HepG2 (cell line): ENCODE measurements at places on chromosomes 3 and 15. TPM values are rescaled to one million over a fixed set of nuclear protein-coding genes. Genes with fewer than 3 reads are reported as not detected.

DNA sequence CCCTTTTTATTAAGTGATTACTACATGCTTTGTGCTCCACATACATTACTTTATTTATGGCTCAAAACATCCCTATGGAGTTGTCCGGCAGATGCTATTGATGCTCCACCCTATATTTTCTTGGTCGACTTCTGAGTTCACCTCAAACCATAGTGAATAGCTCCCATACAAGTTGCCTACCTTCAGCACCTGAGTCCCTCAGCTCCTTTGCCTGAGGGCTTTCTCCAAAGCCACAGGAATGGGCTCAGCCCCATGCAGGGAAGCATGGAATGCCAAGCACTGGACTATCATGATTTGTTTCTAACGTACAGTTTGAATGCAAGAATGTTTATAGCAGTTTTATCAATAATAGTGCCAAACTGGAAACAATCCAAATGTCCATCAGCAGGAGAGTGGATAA, 124.8 kb upstream of the TNIK start:
- H3K4me1 ChIP-seq: no peaks in the 10 kb centered on the region
- no peaks in the 10 kb centered on the region for H3K27me3 ChIP-seq
- no peak for DNase-seq
- H3K27ac ChIP-seq: no peak overlapping the region
- no peak overlapping the region for H3K4me3 ChIP-seq

GRCh38 chr15:72698938-72699337, 12.9 kb downstream of the BBS4 start:
- H3K4me3 ChIP-seq: no peak overlapping the region
- no peak for DNase-seq
- no peaks in the 10 kb centered on the region for H3K36me3 ChIP-seq
- H3K4me1 ChIP-seq: no peaks in the 10 kb centered on the region
- no peak overlapping the region for H3K27ac ChIP-seq

GRCh38 chr3:16063603-16064002, 110.9 kb upstream of the GALNT15 start:
- H3K27ac ChIP-seq: no peak overlapping the region
- H3K27me3 ChIP-seq: no peaks in the 10 kb centered on the region
- H3K4me1 ChIP-seq: peaks cover 40% of the 10 kb centered on the region
- no peak overlapping the region for H3K4me3 ChIP-seq
- DNase-seq: no peak

GRCh38 chr15:69782809-69783208, 314.9 kb downstream of the TLE3 start:
- H3K4me3 ChIP-seq: no peak overlapping the region
- H3K4me1 ChIP-seq: peaks cover 6% of the 10 kb centered on the region; the same call in 1 of the 2 replicates
- H3K27me3 ChIP-seq: no peaks in the 10 kb centered on the region; the same call in 1 of the 2 replicates
- H3K27ac ChIP-seq: no peak overlapping the region
- DNase-seq: peak; percentile 31

GRCh38 chr15:75233504-75234190, 24.5 kb upstream of the GOLGA6C start:
- H3K4me3 ChIP-seq: no peak overlapping the region
- peaks cover 17% of the 10 kb centered on the region for H3K4me1 ChIP-seq
- peaks cover 50% of the 10 kb centered on the region; the same call in 2 of the 3 replicates for H3K27me3 ChIP-seq
- H3K36me3 ChIP-seq: no peaks in the 10 kb centered on the region

PLSCR2 gene
- not detected in 2 replicates for total RNA-seq

RGMA gene
- not detected in 2 replicates for total RNA-seq

SOX14 gene
- not detected in 2 replicates for total RNA-seq

TCF12 gene
- total RNA-seq: 51.1 and 70.7 TPM in 2 replicates

ITIH1 gene
- total RNA-seq: 9.8 and 12.3 TPM in 2 replicates

ROPN1 gene
- total RNA-seq: not detected in 2 replicates
